Hepatocyte (in vitro differentiated cells): ENCODE measurements at places on chromosomes 7 and 10. TPM values are rescaled to one million over a fixed set of nuclear protein-coding genes. Genes with fewer than 3 reads are reported as not detected.

GRCh38 chr10:77404810-77405209, 232.8 kb downstream of the KCNMA1 start:
- no peaks in the 10 kb centered on the region for H3K27me3 ChIP-seq
- no peak for DNase-seq
- H3K36me3 ChIP-seq: no peaks in the 10 kb centered on the region
- peaks cover 16% of the 10 kb centered on the region for H3K4me1 ChIP-seq

- peak overlapping the region; percentile 41 for H3K27ac ChIP-seq
- H3K4me1 ChIP-seq: peaks cover 9% of the 10 kb centered on the region
- no peaks in the 10 kb centered on the region for H3K27me3 ChIP-seq
Measured at GRCh38 chr10:17023386-17024298, 106.0 kb downstream of the CUBN start.

- DNase-seq: peak; percentile 30
- no peaks in the 10 kb centered on the region for H3K27me3 ChIP-seq
- peaks cover 23% of the 10 kb centered on the region for H3K4me1 ChIP-seq
- H3K36me3 ChIP-seq: no peaks in the 10 kb centered on the region
Measured at GRCh38 chr7:94396037-94396431, 1.3 kb downstream of the COL1A2 start.

DNA sequence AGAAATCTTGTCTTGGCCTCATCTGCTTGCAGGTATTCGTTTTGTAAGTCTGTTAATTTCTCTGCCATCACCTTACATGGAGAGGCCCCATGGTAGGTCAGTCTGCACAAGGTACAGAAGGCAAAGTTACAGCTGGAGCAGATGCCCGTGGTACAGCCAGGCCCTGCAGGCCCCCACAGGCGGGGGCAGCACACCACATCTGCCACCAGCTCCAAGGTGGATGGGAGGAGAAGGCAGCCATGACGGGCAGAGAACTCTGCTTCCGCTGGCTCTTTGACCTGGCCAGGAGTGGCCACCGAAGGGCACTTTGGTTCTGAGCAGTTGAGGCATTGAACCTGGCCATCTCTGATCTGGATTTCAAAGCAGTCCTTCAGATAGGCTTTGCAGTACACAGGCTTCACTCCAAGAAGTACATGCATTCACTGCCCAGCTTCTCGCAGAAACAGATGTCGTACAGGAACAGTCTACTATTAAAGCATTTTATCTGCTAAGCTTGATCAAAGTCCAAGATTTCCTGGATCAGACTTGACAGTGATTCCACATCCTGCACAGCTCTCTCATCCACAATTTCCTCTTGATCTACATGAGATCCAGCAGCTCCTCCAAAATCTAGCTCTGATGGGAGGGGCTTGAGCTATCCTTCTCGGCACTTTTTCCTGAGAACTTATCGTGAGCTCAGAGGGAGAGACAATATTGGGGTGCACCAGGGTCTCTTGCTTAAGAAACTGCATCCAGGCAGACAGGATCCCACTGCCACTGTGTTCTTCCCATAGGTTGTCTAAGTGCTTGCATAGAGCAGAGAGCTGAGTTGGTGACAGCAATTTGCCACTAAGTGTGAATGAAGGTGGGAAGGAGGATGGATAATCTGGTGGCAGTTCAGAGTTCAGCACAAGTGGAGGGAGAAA, 120.7 kb downstream of the TRRAP start:
- no peak overlapping the region for H3K27ac ChIP-seq
- DNase-seq: no peak

GRCh38 chr10:47261556-47261955, 38.4 kb upstream of the GDF10 start:
- no peaks in the 10 kb centered on the region for H3K27me3 ChIP-seq

Gene ZNF22
- 32.2 and 41.7 TPM in 2 replicates for total RNA-seq

Gene FASTK
- 105 and 107 TPM in 2 replicates for total RNA-seq

Gene SP8
- 0.12 and 1.0 TPM in 2 replicates for total RNA-seq
